CD4-positive, alpha-beta memory T cell (primary cell): ENCODE measurements at places on chromosomes 6 and 20. TPM values are rescaled to one million over a fixed set of nuclear protein-coding genes. Genes with fewer than 3 reads are reported as not detected.

DNA sequence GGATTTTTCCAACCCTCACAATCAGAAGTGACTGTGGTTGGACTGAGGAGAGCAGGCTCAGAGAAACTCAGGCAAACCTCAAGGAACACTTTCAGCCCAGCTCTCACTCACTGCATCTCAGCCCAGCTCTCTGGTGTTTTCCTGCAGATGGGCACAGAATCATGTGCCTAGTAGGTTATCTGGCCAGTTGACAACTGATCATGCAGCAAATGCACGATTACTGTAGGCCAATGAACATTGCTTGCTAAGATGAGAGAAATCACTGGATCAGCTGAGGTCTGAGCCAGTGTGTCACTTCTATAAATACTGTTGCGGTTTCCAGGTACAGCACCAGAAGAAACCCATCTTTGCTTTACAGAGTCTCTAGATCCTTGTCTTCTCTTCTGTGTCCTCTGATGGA lies 540.5 kb downstream of the CD83 start:
- no peak overlapping the region for H3K27ac ChIP-seq
- peaks cover 53% of the 10 kb centered on the region for H3K4me1 ChIP-seq
- H3K27me3 ChIP-seq, result no peaks in the 10 kb centered on the region

- no peak overlapping the region for H3K27ac ChIP-seq
- no peaks in the 10 kb centered on the region for H3K4me1 ChIP-seq
- H3K4me3 ChIP-seq, result no peak overlapping the region
- no peak for DNase-seq
- no peaks in the 10 kb centered on the region for H3K27me3 ChIP-seq
These were observed 14.8 kb downstream of the BANF2 start for GRCh38 chr20:17714597-17714996.

DNA sequence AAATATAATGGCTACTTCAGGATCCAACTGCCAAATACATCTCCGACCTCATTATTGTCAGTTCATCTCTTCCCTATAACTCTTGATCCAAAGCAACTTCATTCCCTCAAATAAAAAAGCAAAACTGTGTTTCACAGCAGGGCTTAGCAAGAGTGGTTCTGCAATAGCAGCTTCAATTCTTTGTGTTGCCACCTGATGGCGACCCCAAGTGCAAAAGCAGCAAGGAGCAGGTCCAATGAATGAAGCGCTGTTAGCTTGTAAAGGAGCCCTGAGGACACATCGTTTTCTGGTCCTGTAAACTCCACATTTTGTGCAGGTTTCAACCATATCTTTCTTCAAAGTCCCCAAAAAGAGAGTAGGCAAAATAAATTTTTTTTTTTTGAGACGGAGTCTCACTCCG lies 19.6 kb downstream of the RTN4IP1 start:
- no peaks in the 10 kb centered on the region for H3K27me3 ChIP-seq
- H3K27ac ChIP-seq, result no peak overlapping the region
- no peak overlapping the region for H3K4me3 ChIP-seq
- no peak for DNase-seq
- H3K36me3 ChIP-seq, result no peaks in the 10 kb centered on the region
- no peaks in the 10 kb centered on the region for H3K4me1 ChIP-seq

DNA sequence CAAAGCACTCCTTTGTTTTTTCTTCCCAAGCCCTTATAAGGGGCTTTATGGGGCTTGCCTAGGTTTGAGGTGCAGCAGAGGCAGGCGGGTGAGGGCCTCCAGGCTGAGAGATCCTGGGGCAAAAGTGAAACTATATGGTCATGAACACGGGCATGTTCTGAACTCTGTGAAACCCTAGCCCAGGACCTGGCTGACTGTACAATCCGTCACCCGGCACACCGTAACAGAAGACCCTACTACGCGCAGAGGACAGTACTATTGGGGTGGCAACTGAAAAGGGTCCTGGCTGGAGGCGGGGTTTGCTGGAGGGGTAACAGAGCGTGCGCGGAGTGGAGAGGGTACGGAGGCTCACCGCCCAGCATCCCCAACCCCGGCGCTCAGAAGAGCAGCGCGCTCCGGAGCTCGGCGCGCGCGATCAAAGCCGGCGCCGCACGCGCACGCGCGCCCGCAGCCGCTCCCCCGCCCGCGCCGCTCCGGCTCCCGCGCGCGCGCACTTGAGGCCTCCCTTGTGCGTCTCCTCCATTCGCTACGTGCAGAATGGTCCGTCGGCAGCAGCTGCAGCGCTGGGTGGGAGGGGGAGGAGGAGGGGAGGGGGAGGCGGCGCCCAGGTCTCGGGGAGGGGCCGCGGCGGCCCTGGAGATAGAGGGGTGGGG lies 54.2 kb downstream of the MRPL14 start:
- H3K36me3 ChIP-seq, result no peaks in the 10 kb centered on the region
- peak overlapping the region; percentile 49 for H3K4me3 ChIP-seq
- H3K4me1 ChIP-seq, result peaks cover 20% of the 10 kb centered on the region
- H3K27ac ChIP-seq, result no peak overlapping the region

DNA sequence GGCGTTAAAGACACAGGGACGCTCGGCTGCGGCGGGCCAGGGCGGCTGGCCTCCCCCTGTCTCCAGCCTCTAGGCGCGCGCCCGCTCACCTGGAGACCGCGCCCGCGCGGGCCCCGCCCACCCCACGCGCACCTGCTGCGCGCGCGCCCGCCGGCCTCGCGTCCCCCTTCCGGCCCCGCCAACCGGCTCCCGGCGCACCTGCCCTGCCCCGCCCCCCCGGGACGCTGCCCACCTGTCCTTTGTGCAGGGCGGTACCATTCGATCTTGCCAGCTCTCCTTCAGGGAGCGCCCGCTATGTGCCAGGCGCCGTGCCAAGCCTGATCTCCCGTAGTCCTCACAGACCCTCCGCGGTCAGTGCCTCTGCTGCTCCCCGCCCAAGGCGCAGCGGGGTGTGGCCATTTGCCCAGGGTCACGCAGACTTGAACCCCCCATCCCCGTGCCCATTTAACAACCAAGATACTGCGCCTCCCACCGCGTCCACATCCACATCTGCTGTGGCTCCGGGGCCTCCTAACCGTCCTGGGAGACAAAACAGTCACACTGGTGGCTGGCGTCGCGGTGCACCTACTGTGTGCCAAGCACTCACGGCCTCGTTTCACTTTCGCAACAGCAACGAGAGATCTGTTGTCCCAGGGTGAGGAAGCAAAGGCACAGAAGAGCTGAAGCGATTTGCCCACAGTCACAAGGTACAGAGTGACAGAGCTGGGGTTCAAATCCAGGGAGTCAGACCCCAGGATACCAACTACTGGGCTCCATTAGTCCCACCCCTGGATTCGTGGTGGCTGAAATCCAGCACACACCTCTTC lies 48.1 kb downstream of the NOL4L start:
- peak overlapping the region; percentile 91 for H3K27ac ChIP-seq
- DNase-seq, result peak; percentile 69
- H3K27me3 ChIP-seq, result no peaks in the 10 kb centered on the region
- H3K4me1 ChIP-seq, result peaks cover 91% of the 10 kb centered on the region
- H3K36me3 ChIP-seq, result no peaks in the 10 kb centered on the region
- H3K4me3 ChIP-seq, result peak overlapping the region; percentile 75

- no peaks in the 10 kb centered on the region for H3K36me3 ChIP-seq
- no peaks in the 10 kb centered on the region for H3K27me3 ChIP-seq
- H3K4me1 ChIP-seq, result no peaks in the 10 kb centered on the region
- no peak overlapping the region for H3K27ac ChIP-seq
- peak; percentile 15 for DNase-seq
These were observed 23.3 kb downstream of the MICA start for GRCh38 chr6:31426395-31427354.

- DNase-seq, result no peak
- H3K27me3 ChIP-seq, result no peaks in the 10 kb centered on the region
- H3K4me1 ChIP-seq, result no peaks in the 10 kb centered on the region
- no peak overlapping the region for H3K27ac ChIP-seq
- no peak overlapping the region for H3K4me3 ChIP-seq
- no peaks in the 10 kb centered on the region for H3K36me3 ChIP-seq
These were observed 114.8 kb downstream of the PKHD1 start for GRCh38 chr6:51972659-51973058.

DNA sequence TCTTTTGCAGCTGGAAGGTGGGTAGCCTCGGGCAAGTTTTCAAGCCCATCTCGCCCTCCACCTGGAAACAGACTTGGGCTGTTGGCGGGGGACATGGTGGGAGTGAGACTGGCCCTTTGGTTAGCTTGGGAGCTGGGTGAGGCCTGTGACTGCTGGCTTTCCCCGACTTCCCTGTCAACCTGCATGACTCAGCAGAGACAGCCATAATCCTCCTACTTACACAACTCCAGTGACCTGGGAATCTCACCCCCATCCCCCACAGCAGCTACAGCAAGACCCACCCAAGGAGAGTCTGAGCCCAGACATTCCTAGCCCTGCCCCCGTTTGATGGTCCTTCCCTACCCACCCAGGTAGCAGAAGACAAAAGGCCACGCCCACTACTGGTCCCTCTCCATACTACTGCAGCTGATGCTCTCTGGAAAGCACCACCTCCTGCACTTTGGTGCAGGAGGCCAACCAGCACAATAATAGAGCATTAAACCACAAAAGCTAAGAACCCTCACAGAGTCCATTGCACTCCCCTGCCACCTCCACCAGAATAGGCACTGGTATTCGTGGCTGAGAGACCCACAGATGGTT lies 188.4 kb downstream of the TRDN start:
- no peak overlapping the region for H3K27ac ChIP-seq
- H3K27me3 ChIP-seq, result no peaks in the 10 kb centered on the region
- no peaks in the 10 kb centered on the region for H3K4me1 ChIP-seq
- H3K4me3 ChIP-seq, result no peak overlapping the region
- H3K36me3 ChIP-seq, result no peaks in the 10 kb centered on the region

DNA sequence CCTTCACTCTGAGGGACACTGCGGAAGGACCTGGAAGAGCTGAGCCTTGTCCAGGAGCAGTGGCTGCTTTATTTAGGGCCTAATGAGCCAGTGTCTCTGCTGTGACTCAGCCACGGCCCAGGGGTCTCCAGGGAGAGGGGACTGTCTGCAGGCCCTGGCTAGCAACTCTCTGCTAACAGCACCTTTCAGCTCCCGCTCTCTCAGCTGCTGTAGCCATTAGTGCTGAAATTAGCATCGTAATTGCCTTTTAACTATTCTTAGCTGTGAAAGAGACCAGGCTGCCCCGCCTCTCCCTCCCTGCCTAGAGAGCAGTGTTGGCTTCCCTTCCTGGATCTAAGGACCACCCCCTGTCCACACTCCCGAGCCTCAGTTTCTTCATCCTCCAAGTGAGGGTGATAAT lies 53.1 kb upstream of the SLC32A1 start:
- DNase-seq, result no peak
- H3K27me3 ChIP-seq, result peaks cover 21% of the 10 kb centered on the region
- H3K27ac ChIP-seq, result no peak overlapping the region
- H3K4me1 ChIP-seq, result peaks cover 10% of the 10 kb centered on the region
- no peaks in the 10 kb centered on the region for H3K36me3 ChIP-seq

DNA sequence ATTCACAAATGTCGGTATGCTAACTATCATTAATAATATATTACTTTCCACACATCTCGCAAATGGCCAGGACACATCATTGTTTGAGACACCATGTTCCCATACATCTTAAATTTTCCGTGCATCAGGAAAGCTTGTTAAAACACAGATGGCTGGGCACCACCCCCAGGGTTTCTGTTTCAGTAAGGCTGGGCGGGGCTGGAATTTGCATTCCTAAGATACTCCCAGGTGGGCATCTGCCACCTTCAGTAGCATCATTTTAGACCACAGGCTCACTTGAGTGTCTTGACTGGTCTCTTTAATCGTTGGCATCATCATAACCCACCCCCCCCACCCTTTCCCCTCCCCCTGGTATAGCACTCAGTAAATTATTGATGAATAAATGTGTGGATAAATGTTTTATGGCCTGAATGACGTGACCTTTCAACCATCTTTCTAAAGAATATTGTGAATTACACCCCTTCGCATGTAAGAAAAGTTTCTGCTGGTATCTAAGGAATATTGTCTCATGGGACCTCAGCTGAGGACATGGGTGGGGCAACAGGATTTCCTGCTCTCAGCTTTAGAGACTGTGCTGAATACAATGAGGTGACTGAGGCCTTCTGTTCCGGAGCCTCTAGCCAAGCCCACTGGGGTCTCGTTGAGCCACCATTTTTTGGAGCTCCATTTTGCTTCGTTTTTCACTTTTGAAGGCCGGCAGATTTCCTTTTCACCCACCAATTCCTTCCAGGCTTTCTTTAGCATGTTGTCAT lies 124.1 kb upstream of the NEDD9 start:
- peak overlapping the region; percentile 5 for H3K27ac ChIP-seq
- DNase-seq, result no peak
- H3K36me3 ChIP-seq, result peaks cover 4% of the 10 kb centered on the region
- H3K4me1 ChIP-seq, result peaks cover 71% of the 10 kb centered on the region

- no peaks in the 10 kb centered on the region for H3K4me1 ChIP-seq
- DNase-seq, result no peak
These were observed 105.2 kb downstream of the MAP7 start for GRCh38 chr6:136445063-136445462.

GRCh38 chr6:155561257-155561965 lies 105.8 kb upstream of the NOX3 start:
- H3K4me1 ChIP-seq, result no peaks in the 10 kb centered on the region
- H3K27ac ChIP-seq, result no peak overlapping the region
- H3K36me3 ChIP-seq, result no peaks in the 10 kb centered on the region
- H3K4me3 ChIP-seq, result no peak overlapping the region
- no peaks in the 10 kb centered on the region for H3K27me3 ChIP-seq
- DNase-seq, result no peak

GRCh38 chr6:111987295-111987694 lies 66.6 kb upstream of the CCN6 start:
- peaks cover 89% of the 10 kb centered on the region for H3K4me1 ChIP-seq
- no peak for DNase-seq

DNA sequence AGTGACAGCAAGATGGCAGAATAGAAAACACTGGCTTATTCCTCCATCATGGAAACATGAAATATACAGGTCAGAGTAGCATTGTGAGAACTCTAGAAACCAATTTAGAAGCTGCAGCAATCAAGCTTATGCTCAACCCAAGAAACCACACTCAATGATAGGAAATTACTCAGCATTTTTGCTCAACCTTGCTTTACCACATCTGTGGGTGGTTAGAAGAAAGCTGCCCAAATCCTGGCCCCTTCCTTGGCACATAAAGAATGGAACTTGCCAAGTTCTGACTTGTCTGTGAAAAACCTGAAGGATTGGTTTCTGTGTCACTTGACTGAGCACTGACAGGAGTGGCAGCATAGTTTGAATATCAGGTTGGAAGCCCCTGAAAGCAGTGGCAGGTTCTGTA lies 108.0 kb upstream of the MOCS1 start:
- H3K4me3 ChIP-seq, result no peak overlapping the region
- no peaks in the 10 kb centered on the region for H3K27me3 ChIP-seq
- no peak overlapping the region for H3K27ac ChIP-seq
- no peak for DNase-seq
- H3K4me1 ChIP-seq, result no peaks in the 10 kb centered on the region

DNA sequence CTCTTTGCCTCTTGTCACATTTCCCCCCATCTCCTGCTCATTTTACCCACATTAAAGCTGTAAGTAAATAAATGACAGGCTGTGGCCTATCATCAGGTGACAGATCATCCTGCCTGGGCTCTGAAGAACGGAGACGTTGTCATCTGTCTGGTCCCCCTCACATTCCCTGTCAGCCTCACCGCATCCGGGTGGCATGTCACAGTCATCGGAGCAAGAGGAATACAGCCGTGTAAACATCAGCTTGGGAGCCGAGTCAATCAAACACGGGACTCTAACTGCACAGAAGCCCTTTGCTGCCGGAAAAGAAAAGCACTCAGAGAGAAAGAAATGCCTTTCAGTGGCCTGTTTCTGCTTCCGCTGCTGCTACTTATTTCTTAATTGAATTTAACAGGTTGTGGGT lies 371.9 kb upstream of the ID4 start:
- H3K4me1 ChIP-seq, result no peaks in the 10 kb centered on the region
- H3K27me3 ChIP-seq, result no peaks in the 10 kb centered on the region
- H3K4me3 ChIP-seq, result no peak overlapping the region
- no peaks in the 10 kb centered on the region for H3K36me3 ChIP-seq

- H3K4me3 ChIP-seq, result no peak overlapping the region
- H3K27me3 ChIP-seq, result no peaks in the 10 kb centered on the region
- no peak for DNase-seq
- no peaks in the 10 kb centered on the region for H3K4me1 ChIP-seq
- no peaks in the 10 kb centered on the region for H3K36me3 ChIP-seq
These were observed 78.8 kb upstream of the ARID1B start for GRCh38 chr6:156698239-156699016.

The PTCRA gene
- not detected for total RNA-seq
